Lower lobe of right lung (tissue), 2 donors: ENCODE measurements at places on chromosomes 6 and 20. TPM values are rescaled to one million over a fixed set of nuclear protein-coding genes. Genes with fewer than 3 reads are reported as not detected.

DNA sequence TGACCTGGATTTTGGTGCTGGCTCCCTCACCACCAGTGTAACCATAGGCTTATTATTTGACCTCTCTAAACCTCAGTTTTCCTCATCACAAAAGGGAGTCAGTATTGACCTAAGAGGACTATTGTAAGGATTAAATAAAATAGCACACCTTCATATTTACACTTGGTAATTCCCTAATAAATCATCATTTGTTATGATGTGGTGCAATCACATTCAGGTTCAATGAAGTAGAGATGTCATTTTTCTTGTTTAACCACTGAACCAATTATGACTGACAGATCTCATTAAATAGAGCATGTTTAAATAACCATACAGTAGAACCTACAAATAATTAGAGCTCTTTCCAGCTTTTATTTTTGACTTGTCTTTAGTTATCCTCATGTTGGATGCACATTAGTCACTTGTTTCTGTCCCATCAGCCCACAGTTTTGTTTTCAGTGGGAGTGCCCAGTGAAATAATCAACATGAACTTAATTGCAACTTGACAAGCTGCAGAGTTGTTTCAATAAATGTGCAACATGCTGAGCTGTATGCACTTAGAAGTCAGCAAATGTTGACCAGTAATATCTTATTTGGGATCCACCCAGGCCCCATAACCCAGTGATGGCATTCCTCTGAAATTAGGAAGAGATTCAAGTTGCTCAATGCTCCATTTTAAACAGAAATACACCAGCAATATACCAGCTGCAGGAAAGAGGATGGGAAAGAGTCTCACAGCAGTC lies 451.7 kb upstream of the MARCKS start:
- no peak overlapping the region for H3K4me3 ChIP-seq
- H3K4me1 ChIP-seq = peaks cover 6% of the 10 kb centered on the region
- no peaks in the 10 kb centered on the region for H3K36me3 ChIP-seq
- no peak overlapping the region for H3K27ac ChIP-seq
- H3K27me3 ChIP-seq = no peaks in the 10 kb centered on the region

DNA sequence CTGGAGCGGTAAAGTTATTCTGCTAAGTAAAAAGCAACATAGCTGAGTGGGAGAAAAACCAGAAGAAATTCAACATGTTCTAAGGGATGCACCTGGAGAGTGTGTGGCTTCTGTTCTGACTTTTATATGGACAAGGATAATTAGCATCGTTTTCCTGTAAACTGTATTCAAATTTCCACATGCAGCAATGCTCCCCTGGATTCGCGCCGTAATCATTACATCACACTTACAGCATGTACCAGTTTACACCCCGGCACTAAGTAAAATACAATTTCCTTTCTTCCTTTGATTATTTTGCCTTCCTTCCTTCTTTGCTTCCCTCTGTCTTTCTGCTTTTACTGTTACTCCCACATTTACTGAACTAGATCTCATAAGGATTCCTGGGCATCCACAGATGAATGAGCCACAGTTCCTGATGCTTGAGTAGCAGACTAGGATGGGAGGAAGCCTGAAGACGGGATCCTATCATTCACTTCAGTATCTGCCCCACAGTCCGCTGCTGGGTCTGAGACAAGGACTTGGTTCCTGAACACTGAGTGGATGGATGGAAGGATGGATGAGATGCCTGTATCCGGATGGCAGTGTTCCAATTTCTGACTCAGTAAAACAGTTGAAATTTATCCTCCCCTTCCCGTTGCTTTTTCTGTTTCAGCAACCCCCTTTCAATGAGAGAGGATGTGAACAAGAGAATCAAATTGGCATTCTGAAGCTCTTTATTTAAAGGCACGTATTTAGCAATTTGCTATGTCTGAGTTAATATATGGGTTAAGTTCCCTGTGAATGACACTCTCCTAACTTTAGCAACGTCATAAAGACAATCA lies 174.6 kb downstream of the GJA10 start:
- H3K27ac ChIP-seq = no peak overlapping the region
- no peaks in the 10 kb centered on the region for H3K36me3 ChIP-seq
- no peak overlapping the region for H3K4me3 ChIP-seq
- no peak for DNase-seq

GRCh38 chr6:156508923-156509322 lies 268.3 kb upstream of the ARID1B start:
- H3K27ac ChIP-seq = no peak overlapping the region
- H3K4me1 ChIP-seq = no peaks in the 10 kb centered on the region
- H3K4me3 ChIP-seq = no peak overlapping the region
- no peaks in the 10 kb centered on the region for H3K36me3 ChIP-seq
- DNase-seq = no peak

DNA sequence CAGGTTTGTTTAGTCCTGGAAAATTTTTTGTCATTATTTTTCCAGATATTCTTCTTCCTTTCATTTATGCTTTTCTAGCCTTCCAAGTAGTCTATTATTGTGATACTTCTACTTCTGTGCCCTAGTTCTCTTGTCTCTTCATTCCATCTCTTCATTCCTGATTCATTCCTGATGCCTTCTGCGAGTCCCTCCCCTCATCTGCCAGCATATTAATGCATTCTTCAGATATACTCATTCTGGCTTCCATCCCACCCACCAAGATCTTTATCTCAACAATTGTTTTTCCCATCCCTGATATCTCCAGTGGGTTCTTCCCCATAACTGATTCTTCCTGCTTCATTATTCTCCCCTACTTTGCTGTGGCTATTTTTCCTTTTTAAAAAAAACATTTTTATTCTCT lies 35.2 kb downstream of the ALDH5A1 start:
- no peak for DNase-seq
- H3K36me3 ChIP-seq = peaks cover 22% of the 10 kb centered on the region
- no peak overlapping the region for H3K4me3 ChIP-seq
- no peaks in the 10 kb centered on the region for H3K27me3 ChIP-seq

GRCh38 chr6:65790666-65791065 lies 83.6 kb upstream of the EYS start:
- no peaks in the 10 kb centered on the region for H3K4me1 ChIP-seq
- no peak overlapping the region for H3K4me3 ChIP-seq
- no peaks in the 10 kb centered on the region for H3K27me3 ChIP-seq
- DNase-seq = no peak
- no peaks in the 10 kb centered on the region for H3K36me3 ChIP-seq

- H3K27me3 ChIP-seq = no peaks in the 10 kb centered on the region
- H3K4me3 ChIP-seq = no peak overlapping the region
- H3K4me1 ChIP-seq = peaks cover 33% of the 10 kb centered on the region
Measured at GRCh38 chr6:71332012-71332411, 43.4 kb downstream of the OGFRL1 start.

GRCh38 chr20:60299951-60300350 lies 341.7 kb downstream of the CDH26 start:
- H3K36me3 ChIP-seq = no peaks in the 10 kb centered on the region
- H3K4me3 ChIP-seq = no peak overlapping the region
- H3K4me1 ChIP-seq = no peaks in the 10 kb centered on the region
- no peak overlapping the region for H3K27ac ChIP-seq

GRCh38 chr20:33372993-33373441 lies 28.3 kb downstream of the CDK5RAP1 start:
- H3K4me3 ChIP-seq = no peak overlapping the region
- H3K27me3 ChIP-seq = no peaks in the 10 kb centered on the region
- H3K4me1 ChIP-seq = no peaks in the 10 kb centered on the region
- H3K36me3 ChIP-seq = peaks cover 90% of the 10 kb centered on the region
- H3K27ac ChIP-seq = no peak overlapping the region

DNA sequence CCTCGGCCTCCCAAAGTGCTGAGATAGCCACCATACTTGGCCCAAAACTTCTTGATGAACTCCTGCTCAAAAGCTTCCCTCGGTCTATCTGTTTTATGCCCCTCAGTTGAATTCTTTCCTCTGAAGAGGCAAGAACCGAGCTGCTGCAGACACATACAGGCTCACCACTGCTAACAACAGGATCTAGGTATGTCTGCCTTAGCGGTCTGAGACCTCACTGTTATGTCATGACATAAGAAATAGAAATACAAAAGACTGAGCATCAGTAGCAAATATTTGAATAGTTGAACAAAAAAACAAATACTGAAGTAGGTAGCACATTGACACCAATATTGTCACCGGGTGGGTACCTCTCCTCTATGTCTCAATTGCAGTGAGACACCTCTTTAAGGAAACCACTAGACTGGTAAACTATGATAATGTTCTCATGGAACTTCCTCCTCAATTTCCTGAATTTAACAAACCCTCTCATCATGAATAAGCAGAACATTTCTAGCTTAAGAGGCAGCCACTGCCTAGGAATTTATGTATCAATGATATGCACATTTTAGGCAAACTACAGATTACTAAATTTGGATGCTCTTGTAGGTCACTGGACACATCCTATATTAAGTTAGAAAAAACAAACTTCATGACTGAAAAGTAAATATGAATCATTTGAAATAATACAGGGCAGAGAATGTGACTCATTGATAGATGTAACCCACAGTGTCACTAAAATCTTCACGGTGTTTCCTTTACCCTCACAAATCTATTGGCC lies 9.4 kb upstream of the STXBP5 start:
- no peak overlapping the region for H3K4me3 ChIP-seq
- H3K27ac ChIP-seq = no peak overlapping the region
- no peak for DNase-seq
- no peaks in the 10 kb centered on the region for H3K27me3 ChIP-seq

- H3K4me1 ChIP-seq = peaks cover 58% of the 10 kb centered on the region
- H3K4me3 ChIP-seq = peak overlapping the region; percentile 78
- H3K27me3 ChIP-seq = no peaks in the 10 kb centered on the region
- DNase-seq = peak; percentile 78
Measured at GRCh38 chr6:3749067-3749841, 2.3 kb downstream of the PXDC1 start.

DNA sequence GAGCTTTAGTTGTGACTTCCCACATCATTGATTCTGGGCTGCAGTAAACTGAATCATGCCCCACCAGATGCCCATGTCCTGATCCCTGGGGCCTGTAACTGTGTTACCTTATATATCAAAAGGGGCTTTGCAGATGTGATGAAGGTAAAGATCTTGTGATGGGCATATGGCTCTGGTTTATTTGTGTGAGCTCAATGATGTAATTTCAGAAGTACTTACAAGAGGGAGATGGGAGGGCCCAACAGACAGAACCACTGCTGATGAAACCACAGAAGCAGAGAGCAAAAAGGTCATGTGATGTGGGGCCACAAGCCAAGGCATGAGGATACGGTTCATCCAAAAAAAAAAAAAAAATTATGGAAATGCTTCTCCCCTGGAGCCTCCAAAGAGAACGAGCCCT lies 118.7 kb downstream of the TOX2 start:
- no peaks in the 10 kb centered on the region for H3K27me3 ChIP-seq
- no peaks in the 10 kb centered on the region for H3K4me1 ChIP-seq
- DNase-seq = no peak
- no peaks in the 10 kb centered on the region for H3K36me3 ChIP-seq

DNA sequence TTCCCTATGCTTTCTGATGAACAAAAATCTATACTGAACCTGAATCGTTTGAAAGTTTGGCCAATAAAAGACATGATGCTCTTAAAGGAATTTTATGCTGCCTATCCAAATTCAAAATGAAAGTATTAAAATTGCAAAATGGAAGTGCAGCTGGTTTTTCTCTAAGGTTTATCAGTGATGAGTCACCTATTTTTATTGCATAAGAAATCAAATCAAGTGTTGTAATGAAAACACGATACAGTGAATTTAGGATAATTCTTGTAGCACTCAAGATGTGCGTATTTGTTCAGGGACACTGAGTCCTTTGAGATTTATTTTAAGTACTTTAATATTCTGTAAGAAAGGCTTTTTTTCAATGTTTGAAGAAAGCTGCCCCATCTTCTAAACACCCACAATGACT lies 409.5 kb downstream of the ADGRB3 start:
- no peaks in the 10 kb centered on the region for H3K27me3 ChIP-seq
- H3K4me1 ChIP-seq = no peaks in the 10 kb centered on the region
- H3K4me3 ChIP-seq = no peak overlapping the region
- H3K36me3 ChIP-seq = no peaks in the 10 kb centered on the region

- H3K4me3 ChIP-seq = no peak overlapping the region
- no peak for DNase-seq
- no peaks in the 10 kb centered on the region for H3K4me1 ChIP-seq
- H3K36me3 ChIP-seq = no peaks in the 10 kb centered on the region
- H3K27me3 ChIP-seq = no peaks in the 10 kb centered on the region
- H3K27ac ChIP-seq = no peak overlapping the region
Measured at GRCh38 chr6:90045535-90045934, 151.3 kb downstream of the GJA10 start.

GRCh38 chr6:167292301-167293087 lies 1.4 kb downstream of the UNC93A start:
- no peaks in the 10 kb centered on the region for H3K4me1 ChIP-seq
- no peak overlapping the region for H3K27ac ChIP-seq
- H3K36me3 ChIP-seq = no peaks in the 10 kb centered on the region
- no peak overlapping the region for H3K4me3 ChIP-seq
- no peaks in the 10 kb centered on the region for H3K27me3 ChIP-seq

- no peak for DNase-seq
- H3K27me3 ChIP-seq = no peaks in the 10 kb centered on the region
- no peak overlapping the region for H3K27ac ChIP-seq
- H3K4me3 ChIP-seq = no peak overlapping the region
- no peaks in the 10 kb centered on the region for H3K36me3 ChIP-seq
- H3K4me1 ChIP-seq = no peaks in the 10 kb centered on the region
Measured at GRCh38 chr6:114200891-114201290, 141.9 kb downstream of the HS3ST5 start.

- H3K4me1 ChIP-seq = no peaks in the 10 kb centered on the region
- H3K4me3 ChIP-seq = no peak overlapping the region
- no peaks in the 10 kb centered on the region for H3K36me3 ChIP-seq
- H3K27me3 ChIP-seq = no peaks in the 10 kb centered on the region
Measured at GRCh38 chr6:98471444-98471843, 362.9 kb upstream of the POU3F2 start.

The DDX43 gene
- 1.9 TPM for total RNA-seq

The LGSN gene
- total RNA-seq = 1.7 TPM
